PC-3 (cell line): ENCODE measurements at places on chromosomes 13 and 19.

GRCh38 chr13:107866941-107867623, 348.3 kb downstream of the LIG4 start:
- DNase-seq, result peak; percentile 46

- no peak for DNase-seq
Observed at GRCh38 chr13:58619396-58620113, 988.0 kb downstream of the PCDH17 start.

GRCh38 chr19:41249707-41250423, 14.3 kb upstream of the HNRNPUL1 start:
- peak; percentile 34 for DNase-seq

DNA sequence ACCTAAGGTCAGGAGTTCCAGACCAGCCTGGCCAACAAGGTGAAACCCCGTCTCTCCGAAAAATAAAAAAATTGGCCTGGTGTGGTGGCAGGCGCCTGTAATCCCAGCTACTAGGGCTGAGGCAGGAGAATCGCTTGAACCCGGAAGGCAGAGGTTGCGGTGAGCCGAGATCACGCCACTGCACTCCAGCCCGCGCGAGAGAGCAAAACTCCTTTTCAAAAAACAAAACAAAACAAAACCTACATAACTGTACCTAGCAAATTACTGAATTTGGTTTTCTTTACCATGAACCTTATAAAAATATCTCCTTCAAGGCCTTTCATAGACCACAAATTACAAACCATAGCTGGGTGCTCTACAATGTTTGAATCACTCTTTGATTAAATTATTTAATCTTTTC, 760 bp downstream of the ZNF91 start:
- peak; percentile 7 for DNase-seq

DNA sequence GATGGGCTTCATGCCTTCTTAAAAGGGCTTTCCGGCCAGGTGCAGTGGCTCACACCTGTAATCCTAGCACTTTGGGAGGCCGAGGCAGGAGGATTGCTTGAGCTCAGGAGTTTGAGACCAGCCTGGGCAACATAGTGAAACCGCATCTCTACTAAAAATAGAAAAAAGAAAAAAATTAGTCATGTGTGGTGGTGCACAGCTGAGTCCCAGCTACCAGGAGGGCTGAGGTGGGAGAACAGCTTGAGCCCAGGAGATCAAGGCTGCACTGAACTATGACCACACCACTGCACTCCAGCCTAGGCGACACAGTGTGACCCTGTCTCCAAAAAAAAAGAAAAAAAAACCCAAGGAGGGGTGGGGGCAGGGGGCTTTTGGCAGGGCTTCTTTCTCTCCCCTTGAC, 7.2 kb downstream of the CARS2 start:
- DNase-seq, result no peak

GRCh38 chr19:43534816-43535761, 2.1 kb downstream of the ZNF575 start:
- DNase-seq, result peak; percentile 17

GRCh38 chr19:41427647-41428480, 690 bp upstream of the B3GNT8 start:
- no peak for DNase-seq

- no peak for DNase-seq
Observed at GRCh38 chr13:98261165-98261702, 84.2 kb upstream of the RNF113B start.

DNA sequence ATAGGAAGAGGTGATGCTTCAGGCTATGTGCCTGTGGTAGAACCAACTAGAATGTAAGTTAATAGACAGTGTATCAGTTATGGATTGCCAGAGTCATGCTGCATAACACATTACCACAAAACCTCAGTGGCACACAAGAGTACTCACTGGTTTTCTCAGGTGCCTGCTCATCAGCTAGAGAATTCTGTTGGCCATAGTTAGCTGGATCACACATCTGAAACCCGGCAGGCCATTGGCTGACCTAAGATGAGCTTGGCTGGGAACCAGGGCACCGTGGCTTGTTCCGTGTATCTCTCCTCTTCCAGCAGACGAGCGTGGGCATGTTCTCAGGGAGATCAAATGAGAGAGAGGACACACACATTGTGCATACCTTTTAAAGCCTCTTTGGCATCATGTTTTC, 76.7 kb downstream of the TEX26 start:
- DNase-seq, result no peak

DNA sequence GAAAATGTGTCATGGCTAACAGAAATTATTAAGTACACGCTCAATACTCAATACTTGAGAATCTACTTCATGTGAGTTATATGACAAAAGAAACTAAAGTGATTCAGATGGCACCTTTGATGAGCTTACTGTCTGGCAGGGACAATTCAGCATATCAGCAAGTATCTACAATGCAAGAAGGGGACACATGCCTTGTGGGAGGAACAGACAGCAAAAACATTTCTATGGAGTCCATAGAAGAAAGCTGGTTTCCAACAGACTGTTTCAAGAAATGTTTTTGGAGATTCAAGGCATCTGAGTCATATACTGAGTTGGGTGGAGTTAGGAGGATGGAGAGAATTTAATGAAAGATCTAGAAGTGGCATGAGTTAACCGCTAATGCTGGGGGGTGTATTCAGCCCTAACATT, 54.7 kb downstream of the MBNL2 start:
- DNase-seq, result no peak

DNA sequence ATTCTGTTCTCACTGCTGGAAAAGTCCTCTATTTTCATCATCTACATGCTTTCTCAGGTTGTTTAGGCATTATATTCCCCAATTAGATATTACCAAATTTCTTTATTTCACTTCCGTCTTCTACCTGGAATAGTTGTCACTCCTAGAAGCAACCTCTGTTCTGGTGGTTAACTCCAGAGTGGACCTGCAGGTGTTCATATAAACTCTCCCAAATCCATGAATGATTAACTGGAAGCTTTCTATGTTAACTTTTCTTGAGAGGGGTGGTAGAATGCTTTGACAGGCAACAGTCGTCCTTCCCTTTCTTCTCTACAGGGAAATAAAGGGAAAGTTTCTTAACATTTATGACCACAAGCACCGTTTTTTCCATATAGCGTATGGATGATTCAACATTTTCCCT, 48.4 kb upstream of the UFM1 start:
- no peak for DNase-seq

- no peak for DNase-seq
Observed at GRCh38 chr19:29813642-29814041, 1.9 kb downstream of the CCNE1 start.

DNA sequence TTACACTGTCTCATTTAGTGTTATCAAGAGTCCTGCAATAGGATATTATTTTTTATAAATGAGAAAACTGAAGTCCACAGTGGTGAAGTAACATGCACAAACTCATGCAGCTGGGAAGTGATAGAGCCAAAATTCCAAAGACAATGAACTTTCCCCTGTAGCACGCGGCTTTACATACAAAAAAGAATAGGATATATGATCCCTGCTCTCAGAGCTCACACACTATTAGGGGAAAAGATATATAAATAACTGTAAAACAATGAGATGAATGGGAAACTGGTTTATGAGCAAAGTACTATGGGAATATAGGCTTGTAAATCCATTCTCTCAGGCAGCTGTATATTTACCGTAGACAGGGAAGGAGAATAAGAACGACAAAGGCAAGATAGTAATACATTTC, 39.7 kb downstream of the THSD1 start:
- no peak for DNase-seq

DNA sequence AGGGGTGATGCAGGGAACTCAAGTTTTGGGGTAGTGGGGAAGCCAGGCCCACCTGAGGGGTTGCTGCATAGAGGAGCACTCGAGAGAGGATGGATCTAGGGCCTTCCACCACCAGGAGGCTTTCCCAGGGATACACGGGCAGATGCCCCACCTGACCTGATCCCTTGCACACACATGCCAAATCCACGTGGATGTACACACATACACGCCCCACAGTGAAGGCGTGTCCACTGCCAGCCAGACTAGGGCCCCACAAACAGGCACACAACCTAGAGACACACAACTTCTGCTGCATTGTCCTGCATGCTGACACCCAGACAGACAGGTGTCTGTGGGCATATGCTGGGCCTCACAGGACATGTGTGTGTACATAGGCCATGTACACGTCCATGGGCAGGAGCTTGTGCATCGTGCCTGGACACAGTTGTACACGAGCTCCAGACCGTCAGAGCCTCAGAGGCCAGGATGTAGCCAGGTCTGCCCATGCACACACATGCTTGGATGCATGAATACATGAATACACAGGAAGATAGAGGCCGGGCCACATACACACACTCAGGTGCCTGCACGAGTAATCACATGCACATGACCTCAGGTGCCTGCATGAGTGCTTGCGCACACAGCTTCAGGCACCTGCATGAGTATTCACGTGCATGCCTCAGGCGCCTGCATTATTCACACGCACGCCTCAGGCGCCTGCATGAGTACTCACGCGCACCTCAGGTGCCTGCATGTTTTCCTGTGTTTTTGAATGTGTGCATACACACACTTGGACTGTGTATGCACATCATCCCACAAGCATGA, 8.9 kb downstream of the CCDC97 start:
- no peak for DNase-seq
